ENCODE measurements at places on chromosomes 12 and 14.

GRCh38 chr12:124490584-124491305, 76.7 kb downstream of the NCOR2 start:
- no peak for DNase-seq
- no peak overlapping the region for H3K27ac ChIP-seq
- no peak overlapping the region for H3K4me3 ChIP-seq
- H3K27me3 ChIP-seq = no peaks in the 10 kb centered on the region
- peaks cover 86% of the 10 kb centered on the region for H3K36me3 ChIP-seq
- peaks cover 85% of the 10 kb centered on the region for H3K4me1 ChIP-seq

DNA sequence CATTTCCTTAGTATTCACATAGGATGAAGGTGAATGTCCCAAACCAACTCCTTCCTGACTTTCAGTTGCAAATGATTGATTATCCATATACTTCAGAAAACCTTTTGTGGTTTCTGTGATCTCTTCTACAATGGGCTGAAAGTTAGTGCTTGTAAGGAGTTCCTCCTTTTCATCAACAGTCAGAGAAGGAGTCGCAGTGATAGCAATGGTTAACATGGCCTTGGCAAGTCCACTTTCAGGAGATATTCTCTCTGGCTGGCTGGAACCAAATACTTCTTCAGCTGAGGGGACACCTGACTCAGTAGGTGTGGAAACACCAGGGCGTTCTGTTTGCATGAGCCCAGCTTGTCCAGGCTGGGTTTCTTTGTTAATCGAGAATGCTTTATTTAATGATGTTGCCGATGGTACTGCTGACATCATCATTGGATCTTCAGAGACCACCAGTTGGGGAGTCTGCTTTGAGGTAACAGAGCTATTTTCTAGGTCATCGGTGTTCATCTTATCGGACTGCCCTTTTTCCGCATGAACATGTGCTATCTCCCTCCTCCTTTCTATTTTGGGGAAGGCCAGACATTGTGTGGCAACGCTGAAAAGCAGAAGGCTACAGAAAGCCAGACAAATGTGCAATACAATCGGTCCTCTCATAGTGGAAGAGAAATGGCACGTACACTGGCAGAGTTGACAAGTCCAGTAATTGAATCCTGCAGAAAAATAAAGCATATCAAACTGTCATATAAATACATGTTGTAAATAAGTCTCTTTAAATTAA, 13.1 kb downstream of the ARMH4 start:
- no peak overlapping the region for H3K4me3 ChIP-seq
- DNase-seq = no peak
- no peaks in the 10 kb centered on the region for H3K27me3 ChIP-seq
- no peak overlapping the region for H3K27ac ChIP-seq
- no peaks in the 10 kb centered on the region for H3K36me3 ChIP-seq

DNA sequence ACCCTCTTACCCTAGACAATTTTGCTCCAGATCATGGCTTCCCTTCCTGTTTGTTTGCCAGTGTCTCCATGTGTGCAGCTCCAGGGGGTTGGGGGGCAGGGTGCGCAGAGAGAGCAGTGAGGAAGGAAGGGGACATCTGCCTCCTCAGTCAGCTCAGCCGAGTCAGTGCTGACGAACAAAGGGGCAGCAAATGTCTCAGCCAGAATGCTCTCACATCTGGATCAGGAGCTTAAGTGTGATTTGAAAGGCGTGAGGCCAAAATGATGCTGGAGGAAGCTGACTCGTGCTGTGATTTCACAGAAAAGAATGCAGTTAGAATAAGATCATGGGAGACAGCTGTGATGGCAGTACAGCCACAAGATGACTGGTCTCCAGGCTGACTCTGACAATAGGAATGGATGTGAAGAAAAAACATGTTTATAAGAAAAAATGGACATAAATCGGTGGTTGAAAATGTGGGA, 27.1 kb upstream of the CDK17 start:
- H3K27me3 ChIP-seq = no peaks in the 10 kb centered on the region
- no peaks in the 10 kb centered on the region for H3K4me1 ChIP-seq
- H3K4me3 ChIP-seq = no peak overlapping the region
- H3K36me3 ChIP-seq = no peaks in the 10 kb centered on the region
- no peak for DNase-seq

GRCh38 chr12:3491938-3492792, 1.2 kb downstream of the PRMT8 start:
- no peak overlapping the region for H3K4me3 ChIP-seq
- peaks cover 65% of the 10 kb centered on the region for H3K27me3 ChIP-seq
- DNase-seq = no peak
- no peaks in the 10 kb centered on the region for H3K36me3 ChIP-seq

- no peak overlapping the region for H3K27ac ChIP-seq
- H3K4me1 ChIP-seq = no peaks in the 10 kb centered on the region
- no peaks in the 10 kb centered on the region for H3K36me3 ChIP-seq
- no peak for DNase-seq
- no peaks in the 10 kb centered on the region for H3K27me3 ChIP-seq
Measured at GRCh38 chr12:25388183-25388582, 137.5 kb upstream of the KRAS start.

GRCh38 chr12:112824701-112825100, 33.2 kb downstream of the RPH3A start:
- H3K27ac ChIP-seq = no peak overlapping the region
- no peaks in the 10 kb centered on the region for H3K4me1 ChIP-seq
- H3K27me3 ChIP-seq = no peaks in the 10 kb centered on the region
- no peak for DNase-seq
- no peaks in the 10 kb centered on the region for H3K36me3 ChIP-seq

GRCh38 chr14:89955022-89955744, 544 bp upstream of the TDP1 start:
- peak overlapping the region; percentile 96 for H3K27ac ChIP-seq
- H3K36me3 ChIP-seq = peaks cover 21% of the 10 kb centered on the region
- H3K4me3 ChIP-seq = peak overlapping the region; percentile 90

- peaks cover 40% of the 10 kb centered on the region for H3K4me1 ChIP-seq
- H3K4me3 ChIP-seq = no peak overlapping the region
- H3K27me3 ChIP-seq = no peaks in the 10 kb centered on the region
- DNase-seq = no peak
- H3K36me3 ChIP-seq = no peaks in the 10 kb centered on the region
Measured at GRCh38 chr14:99589031-99589441, 15.0 kb downstream of the CCDC85C start.

GRCh38 chr12:87280893-87281292, 748.3 kb downstream of the C12orf50 start:
- no peak for DNase-seq
- H3K4me1 ChIP-seq = no peaks in the 10 kb centered on the region
- peak overlapping the region; percentile 38 for H3K27ac ChIP-seq
- H3K36me3 ChIP-seq = no peaks in the 10 kb centered on the region

DNA sequence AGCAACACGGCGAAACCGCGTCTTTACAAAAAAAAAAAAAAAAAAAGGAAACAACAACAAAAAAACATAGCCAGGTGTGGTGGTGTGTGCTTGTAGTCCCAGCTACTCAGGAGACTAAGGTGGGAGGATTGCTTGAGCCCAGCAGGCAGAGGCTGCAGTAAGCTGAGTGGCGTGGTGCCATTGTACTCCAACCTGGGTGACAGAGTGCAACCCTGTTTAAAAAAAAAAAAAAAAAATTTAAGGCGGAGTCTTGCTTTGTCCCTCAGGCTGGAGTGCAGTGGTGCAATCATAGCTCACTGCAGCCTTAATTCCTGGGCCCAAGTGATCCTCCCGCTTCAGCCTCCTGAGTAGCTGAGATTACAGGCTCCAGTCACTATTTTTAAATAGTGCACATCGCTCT, 18.2 kb upstream of the FIGNL2 start:
- no peak for DNase-seq
- no peaks in the 10 kb centered on the region for H3K27me3 ChIP-seq
- H3K27ac ChIP-seq = no peak overlapping the region
- H3K36me3 ChIP-seq = no peaks in the 10 kb centered on the region
- no peak overlapping the region for H3K4me3 ChIP-seq

DNA sequence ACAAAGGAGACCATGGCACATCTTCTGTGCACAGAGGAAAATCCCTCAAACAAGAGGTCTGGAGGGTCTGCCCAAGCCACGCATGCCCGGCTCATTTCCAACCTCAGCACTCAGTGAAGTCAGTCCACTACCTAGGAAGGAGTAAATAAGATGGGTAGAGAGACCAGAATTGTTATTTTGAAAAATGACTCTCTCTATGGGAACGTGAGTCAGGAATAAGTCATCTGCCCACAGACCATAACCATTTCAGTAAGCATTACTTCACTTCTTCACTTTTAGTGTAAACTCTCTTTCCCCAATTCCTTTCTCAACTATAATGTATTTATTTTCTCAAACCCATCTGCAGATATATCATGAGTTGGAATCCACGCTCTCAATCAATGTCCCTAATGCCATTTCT, 1039.9 kb upstream of the USP15 start:
- no peaks in the 10 kb centered on the region for H3K4me1 ChIP-seq
- no peak overlapping the region for H3K4me3 ChIP-seq
- no peaks in the 10 kb centered on the region for H3K36me3 ChIP-seq
- DNase-seq = no peak

DNA sequence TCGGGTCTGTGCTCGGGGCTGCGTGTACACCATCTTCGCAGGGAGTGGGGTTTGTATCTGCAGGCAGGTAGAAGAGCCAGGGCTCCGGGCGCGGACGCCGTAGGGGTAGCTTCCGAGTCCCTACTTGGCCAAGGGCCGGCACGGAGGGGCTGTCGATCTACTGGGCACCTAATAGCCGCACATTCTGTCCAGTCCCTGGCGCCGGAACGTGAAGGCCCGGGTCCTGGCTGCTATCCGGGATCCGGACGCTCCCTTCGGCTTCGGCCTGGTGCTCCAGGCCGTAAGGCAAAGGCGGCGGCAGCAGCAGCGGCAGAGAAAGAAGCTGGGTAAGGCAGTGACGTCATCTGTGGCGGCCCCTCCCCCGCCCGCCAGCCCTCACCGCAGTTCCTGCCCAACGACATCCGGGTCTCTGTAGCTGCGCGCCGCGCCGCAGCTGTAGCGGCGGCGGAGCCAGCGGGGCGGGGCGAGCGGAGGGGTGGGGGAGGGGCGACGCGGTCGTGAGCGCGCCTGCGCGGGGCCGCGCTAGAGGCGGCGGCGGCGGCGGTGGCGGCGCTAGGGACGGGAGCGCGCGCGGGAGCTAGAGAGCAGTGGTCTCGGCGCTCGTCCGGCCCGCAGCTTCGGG, at the start of gene PPM1A:
Gene PPM1A (plus strand): TSS at position 525 of the 622 bp plus-strand sequence. CDS start 33,483 bp downstream, outside the sequence.
- DNase-seq = peak; percentile 99
- H3K4me3 ChIP-seq = peak within 1 kb of the TSS; percentile 62
- H3K36me3 ChIP-seq = no peaks in the 10 kb centered on the region
- H3K4me1 ChIP-seq = peaks cover 22% of the 10 kb centered on the region
- H3K27me3 ChIP-seq = no peaks in the 10 kb centered on the region

GRCh38 chr12:61781021-61781581, 479.1 kb upstream of the USP15 start:
- no peak for DNase-seq
- H3K27me3 ChIP-seq = no peaks in the 10 kb centered on the region
- H3K27ac ChIP-seq = no peak overlapping the region
- H3K4me3 ChIP-seq = no peak overlapping the region
- H3K36me3 ChIP-seq = no peaks in the 10 kb centered on the region
- no peaks in the 10 kb centered on the region for H3K4me1 ChIP-seq

DNA sequence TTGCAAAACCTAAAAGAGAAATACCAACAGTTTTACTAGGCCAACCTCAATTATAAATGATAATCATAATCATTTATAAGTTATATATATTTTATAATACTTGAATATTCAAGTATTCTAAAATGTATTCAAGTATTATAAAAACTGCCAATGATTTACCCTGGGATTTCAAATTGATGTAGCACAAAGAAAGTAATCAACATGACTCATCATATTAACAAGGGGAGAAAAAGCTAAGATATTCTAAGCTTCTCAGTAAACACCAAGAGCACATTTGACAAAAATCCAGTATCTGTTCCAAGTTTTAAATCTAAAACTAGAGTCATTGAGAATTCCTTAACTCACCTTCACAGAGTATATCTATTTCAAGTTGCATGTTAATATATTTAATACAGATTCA, 56.1 kb downstream of the CAPZA3 start:
- no peak for DNase-seq
- no peaks in the 10 kb centered on the region for H3K36me3 ChIP-seq
- H3K4me1 ChIP-seq = no peaks in the 10 kb centered on the region
- no peak overlapping the region for H3K27ac ChIP-seq
- no peaks in the 10 kb centered on the region for H3K27me3 ChIP-seq

- no peaks in the 10 kb centered on the region for H3K36me3 ChIP-seq
- H3K4me1 ChIP-seq = no peaks in the 10 kb centered on the region
- H3K4me3 ChIP-seq = no peak overlapping the region
Measured at GRCh38 chr12:46778415-46778814, 47.4 kb downstream of the SLC38A4 start.

GRCh38 chr12:108379823-108380222, 40.7 kb upstream of the CMKLR1 start:
- H3K27ac ChIP-seq = no peak overlapping the region
- H3K36me3 ChIP-seq = no peaks in the 10 kb centered on the region
- no peaks in the 10 kb centered on the region for H3K27me3 ChIP-seq

- H3K4me1 ChIP-seq = peaks cover 64% of the 10 kb centered on the region
- no peaks in the 10 kb centered on the region for H3K36me3 ChIP-seq
- no peak overlapping the region for H3K4me3 ChIP-seq
- no peaks in the 10 kb centered on the region for H3K27me3 ChIP-seq
- no peak overlapping the region for H3K27ac ChIP-seq
Measured at GRCh38 chr14:73776194-73776537, 62.0 kb upstream of the PNMA1 start.

DNA sequence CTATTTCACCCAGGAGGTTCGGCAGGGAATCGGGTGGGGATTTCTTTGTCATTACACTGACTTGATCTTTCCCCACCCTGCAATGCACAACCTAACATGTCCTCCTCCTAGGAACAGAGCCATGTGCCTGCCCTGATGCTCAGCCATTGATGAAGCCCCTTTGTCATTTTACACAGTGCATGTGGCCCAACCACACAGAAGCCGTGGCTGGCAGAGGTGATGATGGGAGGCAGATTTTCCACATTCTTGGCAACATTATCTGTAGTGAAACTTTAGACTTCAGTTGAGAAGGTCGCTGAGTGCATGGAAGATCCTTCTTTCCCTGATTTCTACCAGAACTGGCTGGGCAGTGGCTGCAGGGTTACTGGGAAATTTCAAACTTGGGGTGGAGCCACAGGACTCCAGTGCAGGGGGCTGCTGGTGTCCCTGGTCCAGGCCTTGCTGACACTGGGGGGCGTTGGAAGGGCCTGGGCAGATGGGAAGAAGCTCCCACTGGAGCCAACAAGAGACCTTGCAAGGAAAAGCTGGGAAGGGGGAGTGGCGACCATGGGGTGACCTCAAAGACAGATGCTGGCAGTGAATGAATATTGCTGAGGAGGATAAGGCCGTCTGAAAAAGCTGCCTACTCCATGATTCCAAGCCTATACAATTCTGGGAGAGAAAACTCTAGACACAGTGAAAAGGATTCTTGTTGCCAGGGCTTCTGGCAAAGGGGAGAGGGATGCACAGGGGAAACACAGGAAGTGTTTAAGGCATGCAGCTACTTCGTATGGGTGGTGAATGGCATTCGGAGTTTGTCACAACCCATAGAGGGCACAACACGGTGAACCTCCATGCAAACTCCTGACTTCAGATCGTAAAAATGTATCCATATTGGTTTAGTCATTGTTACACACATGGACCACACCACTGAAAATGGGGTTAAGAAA, 41.8 kb upstream of the P2RX7 start:
- H3K36me3 ChIP-seq = no peaks in the 10 kb centered on the region
- H3K4me3 ChIP-seq = no peak overlapping the region
- DNase-seq = no peak
- H3K4me1 ChIP-seq = peaks cover 77% of the 10 kb centered on the region

All from spleen (tissue), 13 donors.